GM13977 (cell line): ENCODE measurements at places on chromosomes 5 and 9.
A peak's percentile ranks its signal among the peaks of the same experiment; 100 is the strongest.

- no peak for DNase-seq
Observed at GRCh38 chr5:71925608-71926091, 181.6 kb upstream of the MAP1B start.

GRCh38 chr9:16901590-16901989 is 31.1 kb upstream of the BNC2 start:
- DNase-seq = no peak

- DNase-seq = no peak
Observed at GRCh38 chr9:14251154-14252071, 62.5 kb downstream of the NFIB start.

DNA sequence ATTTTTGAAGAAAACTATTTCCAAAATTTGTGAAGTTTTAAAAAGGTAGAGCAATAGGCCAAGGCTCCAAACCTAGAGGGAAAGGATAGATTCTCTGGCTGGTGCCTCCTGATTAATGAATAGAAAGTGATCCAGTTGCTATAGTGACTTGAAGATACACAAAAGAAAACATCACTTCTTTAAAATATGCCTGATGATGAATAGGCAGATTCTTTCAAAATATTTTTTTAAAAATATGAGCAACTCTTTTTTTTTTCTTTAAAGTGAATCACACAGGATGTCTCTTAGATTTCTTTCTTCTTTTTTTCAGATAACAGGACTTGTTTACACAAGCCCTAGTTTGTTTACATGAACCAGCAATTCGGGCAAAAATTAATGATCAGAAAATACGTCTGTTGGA is 124.4 kb downstream of the RFK start:
- DNase-seq = no peak

DNA sequence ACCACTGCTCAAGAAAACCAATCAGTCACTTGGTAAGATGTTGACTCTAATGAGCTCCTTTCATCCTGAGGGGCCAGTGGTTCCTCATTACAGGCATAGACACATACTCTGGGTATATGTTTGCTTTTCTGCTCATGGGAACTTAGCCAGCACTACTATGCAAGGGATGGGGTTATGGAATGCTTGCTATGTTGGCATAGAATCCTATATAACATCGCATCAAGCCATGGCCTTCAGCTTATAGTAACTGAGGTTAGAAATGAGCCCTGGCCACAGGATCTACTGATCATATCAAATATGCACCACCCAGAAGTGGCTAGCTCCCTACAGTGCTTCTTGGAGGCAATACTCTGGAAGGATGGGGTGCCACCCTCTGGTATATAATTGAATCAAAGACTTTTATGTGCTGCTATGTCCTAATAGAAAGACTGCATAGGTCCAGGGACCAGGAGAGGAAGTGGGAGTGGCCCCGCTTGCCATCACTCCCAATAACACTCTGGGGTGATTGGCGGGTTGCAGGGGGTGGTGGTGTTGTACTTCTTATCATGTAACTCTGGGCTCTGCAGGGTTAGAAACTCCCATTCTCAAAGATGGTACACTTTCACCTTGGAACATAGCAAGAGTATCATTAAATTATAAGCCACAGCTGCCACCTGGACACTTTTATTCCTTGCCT is 70.3 kb downstream of the ZNF366 start:
- no peak for DNase-seq

GRCh38 chr5:143234162-143234842 is 169.2 kb downstream of the NR3C1 start:
- no peak for DNase-seq

DNA sequence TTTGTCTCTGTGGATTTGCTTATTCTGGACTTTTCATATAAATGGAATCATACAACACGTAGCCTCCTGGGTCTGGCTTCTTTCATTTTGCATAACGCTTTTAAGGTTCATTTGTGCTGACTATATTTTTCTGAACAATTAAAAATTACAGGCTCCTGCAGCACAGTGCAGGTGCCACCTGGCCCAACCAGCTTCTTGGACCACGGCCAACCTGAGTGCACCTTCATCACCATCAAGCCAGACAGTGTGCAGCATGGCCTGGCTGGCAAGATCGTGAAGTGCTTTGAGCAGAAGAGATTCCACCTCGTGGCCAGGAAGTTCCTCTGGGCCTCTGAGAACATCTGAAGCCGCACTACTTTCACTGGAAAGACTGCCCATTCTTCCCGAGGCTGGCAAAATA is 53.5 kb upstream of the COL15A1 start:
- no peak for DNase-seq

GRCh38 chr9:130881516-130881915 is 15.1 kb downstream of the QRFP start:
- DNase-seq = no peak

- DNase-seq = no peak
Observed at GRCh38 chr5:124652892-124653441, 93.5 kb downstream of the ZNF608 start.

GRCh38 chr9:16074963-16075362 is 522.1 kb downstream of the CCDC171 start:
- DNase-seq = no peak

DNA sequence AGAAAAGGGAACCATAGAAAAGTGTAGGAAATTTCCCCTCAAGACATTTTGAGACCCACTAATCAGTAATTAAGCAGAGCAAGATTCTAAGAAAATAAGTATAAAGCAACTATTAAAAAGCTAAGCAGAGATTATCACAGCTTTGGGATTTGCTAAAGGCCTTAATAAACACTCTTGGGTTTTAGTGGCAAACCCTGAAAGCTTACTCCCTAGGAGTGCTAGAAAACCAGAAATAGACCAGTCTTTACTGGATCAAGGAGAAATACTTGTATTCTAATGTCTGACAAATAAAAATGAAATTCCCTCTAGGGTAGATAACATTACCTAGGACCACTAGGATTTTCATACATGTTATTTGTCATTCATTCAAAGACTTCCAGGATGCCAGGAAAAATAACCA is 510.8 kb downstream of the SPATA31D1 start:
- DNase-seq = no peak

DNA sequence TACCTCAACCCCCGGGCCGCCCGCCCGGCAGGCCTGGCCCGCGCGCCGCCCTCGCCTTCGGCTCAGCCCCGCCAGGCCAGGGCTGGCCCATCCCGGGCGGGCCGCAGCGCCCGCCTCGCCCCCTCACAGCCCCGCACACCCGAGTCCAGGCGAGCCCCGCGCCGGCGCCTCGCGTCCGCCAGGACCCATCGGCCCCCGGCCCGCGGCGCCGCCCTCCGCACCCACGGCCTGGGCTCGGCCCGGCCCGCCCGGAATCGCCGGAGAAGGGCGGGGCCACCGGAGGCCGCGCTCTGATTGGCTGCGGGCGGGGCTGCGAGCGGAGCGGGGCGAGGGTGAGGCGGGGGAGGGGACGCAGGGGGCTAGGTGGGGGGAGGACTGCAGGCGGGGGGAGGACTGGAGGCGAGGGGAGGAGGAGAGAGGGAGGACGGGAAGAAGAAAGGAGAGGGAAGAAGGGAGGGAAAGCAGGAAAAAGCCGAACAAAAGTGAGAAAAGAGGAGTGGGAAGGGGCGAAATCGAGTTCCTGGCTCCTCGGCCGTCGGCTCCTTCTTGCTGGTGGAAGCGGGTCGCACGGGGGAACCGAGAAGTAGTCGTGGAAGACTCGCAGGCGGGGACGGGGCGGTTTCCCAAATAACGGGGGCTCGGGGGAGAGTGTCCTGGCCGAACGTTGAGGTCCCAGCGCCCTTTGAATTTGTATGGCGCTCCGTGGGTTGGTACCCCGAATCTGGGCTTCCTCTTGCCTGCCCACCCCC is 472 bp upstream of the UBTD2 start:
- DNase-seq = peak; percentile 98

- DNase-seq = peak; percentile 81
Observed at GRCh38 chr9:128902351-128903078, 18.3 kb upstream of the PHYHD1 start.

DNA sequence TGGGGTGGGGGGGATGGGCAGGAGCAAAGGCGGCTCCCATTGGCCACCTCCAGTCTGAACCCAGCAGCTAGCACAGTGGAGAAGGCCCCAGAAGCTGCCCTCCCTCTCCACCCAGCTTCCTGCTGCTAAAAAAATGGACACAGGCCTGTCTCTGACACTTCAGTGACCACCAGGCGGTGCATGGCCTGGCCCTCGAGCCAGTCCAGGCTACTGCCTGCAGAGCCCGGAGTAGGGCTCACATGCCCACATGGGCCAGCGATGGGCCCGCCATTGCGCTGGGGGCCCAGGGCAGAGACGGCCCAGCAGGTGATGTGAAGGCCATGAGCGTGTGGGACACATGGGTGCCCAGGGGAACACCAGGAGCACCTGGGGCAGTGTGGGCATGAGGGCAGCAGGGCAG is 52.1 kb upstream of the NOTCH1 start:
- no peak for DNase-seq

DNA sequence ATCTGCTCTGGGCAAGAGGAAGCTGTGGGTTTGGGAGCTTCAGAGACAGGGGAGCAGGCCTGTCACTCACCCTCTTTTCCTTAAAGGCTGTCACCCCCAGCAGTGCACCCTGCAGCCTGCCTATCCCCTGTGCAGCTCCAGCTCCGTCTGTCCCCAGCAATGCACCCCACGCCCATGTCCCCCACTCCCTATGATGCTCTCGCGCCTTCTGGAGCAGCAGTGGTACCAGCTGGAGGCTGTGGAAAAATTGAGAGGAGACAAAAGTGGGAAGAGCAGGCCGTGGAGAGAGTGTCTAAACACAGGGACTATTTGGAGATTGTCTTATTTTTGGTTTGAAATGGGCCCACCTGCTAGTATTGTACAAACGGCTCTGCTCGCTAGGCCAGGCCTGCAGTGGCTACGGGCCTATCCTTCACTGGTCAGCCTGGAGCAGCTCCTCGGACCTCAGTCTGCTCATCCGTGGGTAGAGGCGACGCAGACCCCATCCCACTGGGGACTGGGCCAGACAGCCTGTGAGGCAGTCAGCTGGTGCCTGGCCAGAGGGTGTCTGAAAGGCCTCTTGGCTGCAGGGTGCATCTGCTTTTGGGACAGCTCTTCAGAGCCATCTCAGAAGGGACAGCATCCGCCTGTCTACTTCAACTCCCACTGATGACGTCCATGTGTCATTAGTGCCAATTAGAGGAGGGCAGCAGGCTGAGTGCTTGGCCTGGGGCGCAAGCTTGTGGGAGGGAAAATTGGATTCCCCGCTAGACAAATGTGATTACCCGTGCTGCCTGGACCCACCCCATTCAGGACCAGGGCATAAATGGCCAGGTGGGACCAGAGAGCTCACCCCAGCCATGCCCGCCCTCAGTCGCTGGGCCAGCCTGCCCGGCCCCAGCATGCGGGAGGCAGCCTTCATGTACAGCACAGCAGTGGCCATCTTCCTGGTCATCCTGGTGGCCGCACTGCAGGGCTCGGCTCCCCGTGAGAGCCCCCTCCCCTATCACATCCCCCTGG is at the start of gene DBH:
Gene DBH, plus strand, starts transcription at position 831 of the 999 bp plus-strand sequence. Its CDS starts 9 bp downstream, at position 840.
- no peak for DNase-seq

DNA sequence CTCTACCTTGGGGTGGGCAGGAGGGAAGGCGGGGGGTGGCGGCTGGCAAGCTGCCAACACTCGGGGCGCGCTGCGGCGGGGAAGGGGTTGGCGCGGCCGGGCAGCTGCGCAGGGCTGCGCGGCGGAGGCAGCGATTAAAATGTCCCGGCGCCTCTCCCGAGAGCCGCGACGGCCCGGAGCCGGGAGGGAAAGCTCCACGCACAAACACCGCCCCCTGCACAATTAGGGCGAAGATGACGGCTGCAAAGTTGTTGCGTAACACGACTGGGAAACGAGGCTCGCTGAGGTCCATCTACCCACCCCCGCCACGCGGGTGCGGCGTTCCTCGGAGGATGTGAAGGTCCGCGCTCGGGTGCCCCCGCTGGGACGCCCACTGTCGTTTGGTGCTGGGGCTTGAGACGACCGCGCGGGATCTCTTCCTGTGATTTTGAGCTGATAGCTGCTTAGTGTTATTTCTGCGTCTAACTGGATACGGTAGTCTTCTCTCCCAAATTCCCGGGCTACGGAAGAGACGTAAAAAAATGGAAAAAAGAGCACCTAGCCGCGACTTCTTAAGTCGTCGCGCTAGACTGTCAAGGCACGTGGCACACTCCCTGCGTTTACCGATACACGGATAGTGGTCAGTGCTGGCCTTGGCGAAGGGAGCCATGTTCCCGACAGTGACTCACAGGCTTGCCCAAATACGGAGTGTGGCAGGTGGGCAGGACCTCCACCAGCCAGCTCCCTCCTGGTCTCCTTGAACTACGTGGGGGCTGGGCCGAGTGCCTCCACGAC is 958 bp upstream of the NFIL3 start:
- peak; percentile 38 for DNase-seq

GRCh38 chr9:91483835-91484234 is 60.2 kb upstream of the NFIL3 start:
- no peak for DNase-seq

DNA sequence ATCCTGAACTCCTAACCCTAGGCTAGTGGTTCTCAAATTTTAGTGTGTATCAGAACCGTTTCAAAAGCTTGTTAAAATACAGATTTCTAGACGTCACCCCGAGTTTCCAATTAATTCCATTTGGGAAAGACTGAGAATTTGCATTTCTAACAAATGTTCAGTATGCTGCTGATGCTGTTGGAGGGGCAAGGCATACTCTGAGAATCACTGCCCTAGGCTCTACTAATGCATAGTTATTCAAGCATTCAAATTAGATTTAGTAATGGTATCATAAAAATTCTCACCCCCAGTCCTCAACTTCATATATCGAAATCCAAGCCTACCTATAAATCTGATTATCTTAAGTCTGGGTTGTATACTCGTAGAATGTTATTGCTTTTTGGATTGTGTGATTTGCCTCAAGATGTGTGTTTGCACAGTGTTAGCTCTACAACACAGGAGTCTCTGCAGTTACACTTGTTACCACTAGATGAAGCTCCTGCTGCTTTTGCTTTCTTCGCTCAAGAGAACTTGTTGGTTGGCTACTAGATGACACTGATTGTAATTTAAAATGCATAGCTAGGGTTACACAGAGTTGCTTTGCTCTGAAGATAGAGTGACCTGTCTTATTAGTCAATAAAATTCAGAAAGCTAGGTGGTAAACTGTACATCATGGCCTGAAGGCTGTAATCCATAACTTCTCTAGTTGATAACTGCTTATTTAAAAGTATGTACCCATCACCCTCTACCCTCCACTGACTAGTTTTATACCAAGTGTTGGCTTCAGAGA is 7.5 kb upstream of the ERAP2 start:
- peak; percentile 52 for DNase-seq

GRCh38 chr9:113380869-113381378 is 4.1 kb upstream of the HDHD3 start:
- DNase-seq = peak; percentile 67

DNA sequence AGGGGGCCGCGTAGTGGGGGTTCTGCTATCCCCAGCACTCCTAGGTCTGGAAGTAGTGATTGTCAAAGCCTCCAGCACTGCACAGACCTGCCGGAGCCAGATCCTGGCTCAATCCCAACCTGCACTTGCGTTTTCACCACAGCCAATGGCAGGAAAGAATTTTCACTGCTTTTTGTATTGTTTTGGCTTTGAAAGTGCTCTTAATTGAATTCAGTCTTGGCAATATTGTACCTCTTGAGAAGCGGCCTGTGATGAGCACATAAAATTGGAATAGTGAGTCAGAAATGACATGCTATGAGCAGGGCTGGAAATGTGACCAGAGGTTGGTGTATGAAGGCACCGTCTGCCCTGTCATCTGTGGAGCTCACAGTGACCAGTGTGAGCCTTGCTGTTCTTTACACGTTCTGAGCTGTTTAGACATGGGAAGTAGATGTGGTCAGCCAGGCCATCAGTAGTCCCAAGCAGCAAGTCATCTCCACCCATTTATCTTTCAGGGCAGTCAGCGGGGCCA is 41.5 kb downstream of the SECISBP2 start:
- no peak for DNase-seq

- peak; percentile 72 for DNase-seq
Observed at GRCh38 chr9:133726401-133727276, 11.5 kb downstream of the SARDH start.

GRCh38 chr9:86257391-86257790 is 2.1 kb downstream of the C9orf153 start:
- DNase-seq = no peak

- DNase-seq = no peak
Observed at GRCh38 chr9:70475211-70475610, 60.8 kb upstream of the KLF9 start.
